ENCODE measurements at places on chromosomes 5 and 9.

DNA sequence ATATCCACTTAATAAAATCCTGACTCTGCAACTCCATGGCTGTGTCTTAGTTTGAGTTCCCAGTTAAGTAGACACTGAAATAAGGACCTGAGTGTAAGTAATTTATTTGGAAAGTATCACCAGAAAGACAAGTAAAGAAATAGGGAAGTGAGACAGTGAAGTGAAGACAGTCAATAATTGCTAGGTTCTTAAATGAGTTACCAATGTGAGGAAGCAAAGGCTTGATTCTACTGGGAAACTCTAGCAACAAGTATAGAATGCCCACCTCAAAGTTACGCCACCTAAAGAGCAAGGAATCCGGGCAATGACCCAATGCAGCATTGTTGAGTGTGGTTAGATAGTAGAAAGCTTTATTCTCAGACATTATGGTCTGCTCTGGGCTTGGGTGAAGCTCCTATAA lies 383.9 kb downstream of the TLR4 start:
- DNase-seq: no peak

DNA sequence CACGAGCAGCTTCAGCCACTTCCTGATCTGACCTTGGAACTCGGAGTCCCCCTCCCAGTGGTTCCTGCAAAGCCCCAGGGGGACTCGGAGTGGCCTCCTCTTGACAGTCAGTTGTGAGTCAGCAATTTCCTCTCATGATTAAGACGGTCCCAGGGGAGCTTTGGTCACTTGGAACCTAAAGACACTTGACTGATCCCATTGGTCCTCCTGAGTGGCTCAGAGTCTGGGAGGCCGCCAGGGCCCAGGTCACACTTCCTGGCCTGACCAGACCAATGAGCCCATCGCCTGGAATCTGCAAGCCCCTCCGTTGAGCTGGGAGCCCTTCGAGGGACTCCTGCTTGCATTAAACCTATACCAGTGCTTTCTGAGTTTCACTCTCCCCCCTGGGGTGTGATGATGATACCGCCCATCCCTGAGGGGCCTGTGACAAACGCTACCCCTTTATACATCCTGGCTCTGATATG lies 29.1 kb downstream of the TSPAN17 start:
- no peak for DNase-seq

DNA sequence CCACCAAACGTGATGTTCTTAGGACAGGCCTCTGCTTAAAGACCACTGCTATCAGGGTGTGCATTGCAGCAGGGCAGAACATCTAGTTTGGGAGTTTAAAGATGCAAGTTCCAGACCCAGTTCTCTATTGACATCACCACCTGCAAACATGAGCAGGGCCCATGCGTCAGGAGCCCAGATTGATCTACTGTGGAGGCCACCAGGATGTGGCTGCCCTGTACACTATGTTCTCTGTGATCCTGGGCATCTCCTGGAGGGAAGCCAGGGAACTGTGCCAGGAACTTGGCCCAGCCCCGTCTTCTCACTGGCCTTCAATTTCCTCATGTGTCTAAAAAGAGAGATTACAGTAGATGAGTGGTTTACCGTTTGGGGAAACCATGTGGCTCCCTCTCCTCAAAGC lies 87.1 kb downstream of the PDE6A start:
- DNase-seq: no peak

DNA sequence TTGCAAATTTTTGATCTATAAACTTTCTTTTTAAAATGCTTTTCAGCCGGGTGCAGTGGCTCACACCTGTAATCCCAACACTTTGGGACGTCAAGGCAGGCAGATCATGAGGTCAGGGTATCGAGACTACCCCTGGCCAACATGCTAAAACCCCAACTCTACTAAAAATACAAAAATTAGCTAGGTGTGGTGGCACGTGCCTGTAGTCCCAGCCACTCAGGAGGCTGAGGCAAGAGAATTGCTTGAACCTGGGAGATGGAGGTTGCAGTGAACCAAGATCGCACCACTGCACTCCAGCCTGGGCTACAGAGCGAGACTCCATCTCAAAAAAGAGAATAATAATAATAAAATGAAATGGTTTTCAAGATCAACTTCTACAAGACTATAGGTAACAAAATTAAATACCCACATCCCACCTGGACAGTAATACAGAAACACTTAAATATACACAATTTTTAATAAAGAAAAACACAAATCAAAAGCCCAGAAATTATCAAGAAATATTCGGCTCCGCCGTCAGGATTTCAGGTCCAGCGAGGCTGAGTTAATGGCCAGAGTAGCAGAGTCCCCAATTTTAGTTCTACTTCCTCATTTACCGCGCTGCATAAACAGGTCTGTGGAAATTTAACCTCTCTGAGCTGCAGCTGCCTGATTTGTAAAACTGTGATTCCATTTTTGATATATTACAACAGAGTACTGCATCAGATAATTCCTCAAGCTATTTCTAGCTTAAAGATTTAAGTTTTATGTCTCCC lies 4.0 kb downstream of the TUT7 start:
- DNase-seq: no peak

- DNase-seq: no peak
Observed at GRCh38 chr9:119986205-119986604, 593.8 kb downstream of the CDK5RAP2 start.

DNA sequence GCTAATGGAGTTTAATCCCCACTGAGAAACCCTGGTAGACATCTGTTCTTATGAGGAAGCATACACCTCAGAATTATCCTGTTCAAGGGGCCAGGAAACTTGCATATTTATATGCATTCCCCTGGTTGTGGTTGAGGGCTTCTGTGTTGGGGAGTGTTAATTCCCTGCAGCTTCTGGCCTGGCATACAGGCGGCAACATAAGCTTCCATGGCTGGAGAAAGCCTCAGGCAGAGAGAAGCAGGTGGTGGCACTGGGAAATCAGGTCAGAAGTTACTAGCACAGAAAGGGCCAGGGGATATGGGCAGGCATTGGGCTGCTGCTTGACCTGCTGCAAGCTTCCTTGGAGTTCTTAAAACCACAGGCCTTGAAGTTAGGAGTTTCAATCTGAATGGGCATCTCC lies 166.1 kb upstream of the SEMA6A start:
- DNase-seq: no peak

DNA sequence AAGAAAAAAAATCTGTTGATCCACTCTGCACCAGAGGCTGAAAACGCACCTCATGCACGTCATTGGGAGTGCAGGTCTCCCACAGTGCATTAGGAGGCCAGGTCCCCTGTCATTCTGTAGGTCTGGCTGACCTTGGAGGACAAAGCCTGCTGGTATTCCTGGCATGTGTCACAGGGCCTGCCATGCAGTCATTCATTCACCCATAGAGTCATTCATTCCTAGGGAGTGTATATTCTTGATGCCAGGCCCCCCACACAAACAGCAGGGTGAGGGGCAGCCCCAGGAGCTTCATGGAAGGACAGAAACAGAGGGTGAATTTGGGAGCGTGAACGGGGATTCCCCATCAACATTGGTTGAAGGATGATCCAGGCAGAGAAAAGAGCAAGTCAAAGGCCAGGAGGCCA lies 2.2 kb downstream of the GBGT1 start:
- DNase-seq: no peak

- no peak for DNase-seq
Observed at GRCh38 chr5:54761213-54761701, 224.1 kb downstream of the ESM1 start.

DNA sequence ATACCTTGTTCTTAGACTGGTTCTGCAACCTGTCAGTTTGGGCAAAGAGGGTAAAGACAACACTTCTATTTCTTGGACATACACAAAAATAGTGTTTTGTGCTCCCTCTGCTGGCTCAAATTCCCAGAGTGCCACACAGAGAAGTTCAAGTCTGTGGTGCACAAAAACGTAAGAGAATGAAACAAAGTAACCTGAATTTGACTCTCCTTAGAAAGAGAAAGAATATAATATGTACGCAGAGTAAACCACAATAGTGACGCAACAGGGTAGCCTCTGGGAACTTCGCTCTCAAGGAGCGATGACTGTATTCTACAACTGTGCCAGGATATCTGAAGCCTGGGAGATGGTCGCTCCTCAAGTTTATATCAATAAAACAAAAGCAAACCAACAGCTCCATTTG lies 18.5 kb downstream of the DDX31 start:
- no peak for DNase-seq

- no peak for DNase-seq
Observed at GRCh38 chr9:123763910-123764588, 165.9 kb downstream of the DENND1A start.

DNA sequence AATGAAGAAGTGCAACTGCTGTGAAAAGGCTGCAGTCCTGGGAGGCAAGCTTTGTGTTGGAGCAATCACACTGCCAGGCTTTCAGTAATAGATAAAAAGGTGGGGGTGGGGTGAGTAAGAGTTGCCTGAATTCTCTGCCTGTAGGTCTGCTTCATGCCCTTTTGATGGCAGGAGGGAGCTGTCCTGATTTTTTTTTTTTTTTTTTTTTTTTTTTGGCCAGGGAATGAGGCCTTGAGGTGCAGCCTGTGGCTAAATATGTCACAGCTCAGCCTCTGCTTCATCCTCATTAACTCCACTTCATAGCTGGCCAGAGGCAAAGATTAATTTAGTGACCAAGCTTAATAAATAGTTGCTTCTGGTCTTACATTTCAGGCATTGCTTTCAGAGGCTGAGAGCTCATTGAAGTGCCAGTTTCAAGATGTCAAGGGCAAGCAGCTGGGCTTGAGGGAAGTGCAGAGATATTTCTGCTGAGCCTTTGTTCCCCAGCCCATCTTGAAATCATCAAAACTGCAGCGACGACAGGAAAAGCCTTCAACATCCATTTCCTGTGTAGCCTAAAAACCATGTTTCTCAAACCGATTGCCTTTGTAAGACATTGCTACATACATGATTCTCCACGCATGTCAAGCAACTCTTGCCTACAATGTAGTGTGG lies 134.7 kb downstream of the MACIR start:
- no peak for DNase-seq

- no peak for DNase-seq
Observed at GRCh38 chr5:32522429-32523143, 62.8 kb upstream of the SUB1 start.

DNA sequence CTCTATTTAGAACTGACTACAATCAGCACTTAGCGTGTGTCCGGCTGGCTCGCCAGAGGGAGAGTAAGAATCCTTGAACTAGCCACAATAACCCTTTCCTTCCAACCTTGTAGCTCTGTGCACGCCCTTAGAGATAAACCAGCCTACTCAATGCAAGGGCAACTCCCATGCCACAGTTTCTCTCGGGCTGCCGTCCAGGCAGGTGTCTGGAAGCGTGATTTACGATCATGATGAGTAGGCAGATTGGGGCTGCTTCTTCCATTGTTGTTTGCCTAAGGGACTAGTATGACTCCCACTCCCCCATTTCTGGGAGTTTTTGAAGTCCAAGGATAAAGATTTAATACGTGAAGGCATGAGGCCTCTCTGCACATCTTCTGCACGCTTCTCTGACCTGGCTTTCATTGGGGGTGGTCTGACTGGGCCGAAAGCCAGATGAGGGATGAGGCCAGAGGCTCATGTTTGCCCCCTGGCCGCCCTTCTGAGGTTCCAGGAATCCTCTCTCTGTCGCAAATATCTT lies 134.0 kb upstream of the MYO10 start:
- no peak for DNase-seq

- no peak for DNase-seq
Observed at GRCh38 chr9:133103183-133103986, 17.7 kb downstream of the RALGDS start.

DNA sequence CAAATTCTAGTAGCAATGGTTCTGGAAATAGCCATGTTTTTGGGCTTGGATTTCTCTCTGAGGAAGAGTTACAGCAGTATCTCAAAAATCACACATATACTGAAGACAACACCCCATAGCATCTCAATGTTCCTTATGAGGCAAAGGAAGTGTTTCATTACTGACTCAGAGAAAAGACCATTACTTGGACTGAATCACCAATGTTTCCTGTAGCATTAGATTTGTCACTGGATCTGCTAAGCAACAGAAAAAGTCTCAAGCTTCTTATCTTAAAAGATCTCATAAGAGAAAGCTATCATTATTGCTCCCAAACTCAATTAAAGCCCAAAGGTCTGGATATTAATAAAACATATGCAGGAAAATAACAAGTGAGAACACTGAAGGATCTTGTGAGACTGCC lies 272.4 kb downstream of the ADAMTS6 start:
- DNase-seq: no peak

DNA sequence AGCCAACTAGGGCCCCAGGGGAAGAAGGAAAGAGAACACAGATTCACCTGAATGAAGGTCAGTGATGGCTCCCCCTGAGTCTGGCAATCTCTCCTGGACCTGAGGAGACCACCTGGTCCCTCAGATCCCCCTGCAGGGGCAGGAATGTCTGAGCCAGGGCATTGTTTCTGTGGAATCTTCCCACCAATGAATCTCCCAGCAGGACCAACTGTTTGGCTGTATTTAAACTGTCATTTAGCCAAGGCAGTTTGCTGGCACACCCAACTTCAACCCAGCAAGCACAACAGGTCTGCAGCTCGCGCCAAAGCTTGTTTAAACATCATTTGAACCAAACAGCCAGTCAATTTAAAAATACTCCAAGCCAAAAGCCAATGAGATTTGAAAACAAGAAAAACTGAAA lies 92.6 kb downstream of the SH3TC2 start:
- DNase-seq: no peak

Measured in stimulated activated CD8-positive, alpha-beta memory T cell treated with anti-CD3 and anti-CD28 coated beads, Interleukin-15, amount 100 ng/mL, for 24 hours (primary cell).